CD14-positive monocyte (primary cell): ENCODE measurements at places on chromosomes 6 and 20. TPM values are rescaled to one million over a fixed set of nuclear protein-coding genes. Genes with fewer than 3 reads are reported as not detected.

HLA-F gene
- polyA plus RNA-seq: 816 and 1,068 TPM in 2 replicates

GRCh38 chr6:113464960-113465359, 392.2 kb upstream of the MARCKS start:
- H3K36me3 ChIP-seq: no peaks in the 10 kb centered on the region
- H3K4me3 ChIP-seq: no peak overlapping the region
- H3K27ac ChIP-seq: peak overlapping the region; percentile 48
- peak; percentile 88 for DNase-seq
- peaks cover 33% of the 10 kb centered on the region for H3K4me1 ChIP-seq
- H3K27me3 ChIP-seq: no peaks in the 10 kb centered on the region

SNPH gene
- polyA plus RNA-seq: not detected

GRCh38 chr6:74782346-74782745, 423.5 kb downstream of the COL12A1 start:
- no peaks in the 10 kb centered on the region for H3K27me3 ChIP-seq
- H3K4me1 ChIP-seq: no peaks in the 10 kb centered on the region
- H3K27ac ChIP-seq: no peak overlapping the region
- no peaks in the 10 kb centered on the region for H3K36me3 ChIP-seq
